Stimulated activated CD8-positive, alpha-beta memory T cell treated with anti-CD3 and anti-CD28 coated beads, Interleukin-4, amount 100 ng/mL, for 4 hours (primary cell): ENCODE measurements at places on chromosomes 4 and X.

- no peak for DNase-seq
Measured at GRCh38 chr4:149292425-149293007, 523.1 kb downstream of the IQCM start.

GRCh38 chrX:1392376-1393068, 609 bp upstream of the SLC25A6 start:
- no peak for DNase-seq

GRCh38 chrX:70664726-70665125, 220.1 kb downstream of the DLG3 start:
- DNase-seq: no peak

DNA sequence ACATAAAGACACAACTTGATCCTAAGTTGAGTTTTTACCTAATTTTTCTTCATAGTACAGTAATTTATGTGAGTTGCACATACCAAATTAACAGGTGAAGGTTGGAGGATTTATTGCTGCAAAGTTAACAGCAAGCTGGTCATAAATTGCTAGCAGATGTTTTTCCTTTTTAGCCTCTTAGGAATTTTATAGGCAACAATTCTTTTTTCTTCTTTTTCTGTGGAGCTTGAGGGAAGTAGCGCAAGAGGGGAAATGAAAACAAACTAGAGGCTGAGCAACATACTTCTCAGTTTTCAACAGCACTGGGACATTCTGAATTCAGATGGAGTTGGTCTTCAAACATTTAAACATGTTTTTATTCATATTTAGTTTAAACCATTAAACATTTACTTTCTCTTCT, 63.7 kb upstream of the TLR2 start:
- no peak for DNase-seq

- no peak for DNase-seq
Measured at GRCh38 chr4:148447681-148448080, 5.5 kb upstream of the NR3C2 start.
